ENCODE measurements at places on chromosomes 16 and 17.
A peak's percentile ranks its signal among the peaks of the same experiment; 100 is the strongest.

DNA sequence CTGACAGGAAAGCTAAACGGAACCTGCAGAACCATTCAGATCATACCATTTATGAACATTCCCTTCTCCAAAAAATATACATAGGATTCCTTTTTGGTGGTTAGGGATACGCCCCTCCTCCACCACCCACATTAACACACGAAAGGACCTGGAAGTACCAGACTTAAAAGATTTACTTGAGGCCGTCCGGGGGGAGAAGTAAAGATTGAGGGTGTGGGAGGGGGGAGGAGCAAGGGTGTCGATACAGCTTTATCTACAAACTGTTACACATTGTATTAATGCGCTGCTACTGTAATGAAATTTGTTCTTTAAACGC is 537 bp downstream of the PALB2 start:
- DNase-seq = no peak

DNA sequence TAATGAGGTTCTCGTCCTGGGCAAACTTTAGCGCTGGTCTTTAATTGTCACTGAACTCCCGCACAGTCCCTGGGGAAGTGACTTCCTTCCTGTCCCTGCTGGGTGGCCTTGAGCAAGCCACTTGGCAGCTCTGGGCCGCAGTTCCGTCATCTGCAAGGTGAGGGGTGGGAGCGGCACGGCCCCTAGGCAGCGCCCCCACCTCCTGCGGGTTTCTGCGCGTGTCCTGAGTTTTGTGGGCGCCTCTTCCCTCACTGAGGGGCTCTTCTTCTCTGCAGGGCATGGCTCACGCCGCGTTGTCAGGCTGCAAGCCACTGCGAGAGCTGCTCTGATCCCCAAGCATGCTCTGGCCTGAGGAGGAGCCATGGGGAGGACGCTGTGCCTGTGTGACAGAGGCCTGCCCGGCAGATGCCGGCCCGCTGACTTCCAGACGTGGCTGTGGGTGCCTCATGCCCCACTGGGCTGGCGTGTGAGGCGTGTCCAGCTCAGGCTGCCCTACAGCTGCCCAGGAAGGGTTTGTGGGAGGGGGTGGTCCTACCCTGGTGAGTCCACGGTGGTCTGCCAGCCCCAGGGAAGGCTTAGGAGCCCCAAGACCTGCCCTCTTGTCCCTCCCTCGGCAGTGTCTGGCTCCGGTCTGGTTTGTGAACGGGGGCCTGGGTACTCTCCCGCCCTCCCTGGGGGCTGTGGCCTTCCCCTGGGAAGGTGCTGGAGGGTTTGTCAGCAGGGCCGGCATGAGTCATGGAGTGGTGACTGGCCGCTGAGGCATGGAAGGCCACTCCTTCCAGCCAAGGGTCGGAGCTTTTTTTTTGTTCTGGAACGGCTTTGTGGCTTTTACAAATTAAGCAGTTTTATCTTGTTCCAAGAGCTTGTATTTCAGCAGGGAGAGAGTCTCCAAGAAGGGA is 182.0 kb downstream of the SEC14L1 start:
- DNase-seq = peak; percentile 20

GRCh38 chr16:49189286-49189685 is 92.4 kb downstream of the CBLN1 start:
- no peak for DNase-seq

DNA sequence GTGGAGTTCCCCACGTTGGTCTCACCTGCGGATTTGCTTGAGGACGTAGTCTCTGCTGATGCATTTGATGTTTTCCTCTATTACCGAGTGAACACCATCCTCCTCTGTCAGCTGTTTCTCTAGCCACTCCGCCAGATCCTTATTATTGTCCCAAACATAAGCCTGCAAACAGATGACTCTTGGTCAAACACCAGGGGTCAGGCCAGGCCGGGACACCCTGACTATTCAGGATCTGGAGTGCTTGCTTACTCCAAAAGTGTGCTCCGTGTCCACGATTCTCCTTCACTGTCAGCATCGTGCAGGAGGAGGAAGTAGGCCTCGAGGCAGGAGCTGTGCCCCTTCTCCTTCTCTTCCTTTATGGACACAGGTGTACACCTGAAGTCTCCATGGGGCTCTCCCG is 140.2 kb downstream of the AATF start:
- no peak for DNase-seq
